Upper lobe of left lung (tissue), 6 donors: ENCODE measurements at places on chromosomes 13 and 19. TPM values are rescaled to one million over a fixed set of nuclear protein-coding genes. Genes with fewer than 3 reads are reported as not detected.
A peak's percentile ranks its signal among the peaks of the same experiment; 100 is the strongest.

GRCh38 chr19:7637374-7638256 is 705 bp downstream of the STXBP2 start:
- H3K27ac ChIP-seq, result peak overlapping the region; percentile 95
- peak overlapping the region; percentile 55 for H3K4me3 ChIP-seq
- DNase-seq, result peak; percentile 88

GRCh38 chr13:29743201-29743786 is 107.1 kb downstream of the UBL3 start:
- H3K27me3 ChIP-seq, result no peaks in the 10 kb centered on the region
- H3K36me3 ChIP-seq, result no peaks in the 10 kb centered on the region
- DNase-seq, result no peak
- H3K4me1 ChIP-seq, result no peaks in the 10 kb centered on the region
- H3K27ac ChIP-seq, result no peak overlapping the region
- H3K4me3 ChIP-seq, result no peak overlapping the region

Gene FXYD7
- not detected for total RNA-seq

Gene STOML3
- total RNA-seq, result 2.7 TPM

DNA sequence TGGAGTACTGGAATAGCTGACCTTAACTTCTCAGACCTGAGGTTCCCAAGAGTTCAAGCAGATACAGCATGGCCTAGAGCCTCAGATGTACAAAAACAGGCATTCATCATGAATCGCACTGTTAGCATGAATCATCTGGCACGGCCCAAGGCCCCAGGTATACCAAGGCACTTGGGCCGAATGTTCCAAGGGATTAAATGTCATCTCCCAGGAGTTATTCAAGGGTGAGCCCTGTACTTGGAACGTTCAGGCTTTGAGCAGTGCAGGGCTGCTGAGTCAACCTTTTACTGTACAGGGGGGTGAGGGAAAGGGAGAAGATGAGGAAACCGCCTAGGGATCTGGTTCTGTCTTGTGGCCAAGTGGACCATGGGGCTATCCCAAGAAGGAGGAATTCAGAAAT is 6.3 kb downstream of the KLK3 start:
- no peaks in the 10 kb centered on the region for H3K4me1 ChIP-seq
- no peak for DNase-seq
- no peak overlapping the region for H3K27ac ChIP-seq

DNA sequence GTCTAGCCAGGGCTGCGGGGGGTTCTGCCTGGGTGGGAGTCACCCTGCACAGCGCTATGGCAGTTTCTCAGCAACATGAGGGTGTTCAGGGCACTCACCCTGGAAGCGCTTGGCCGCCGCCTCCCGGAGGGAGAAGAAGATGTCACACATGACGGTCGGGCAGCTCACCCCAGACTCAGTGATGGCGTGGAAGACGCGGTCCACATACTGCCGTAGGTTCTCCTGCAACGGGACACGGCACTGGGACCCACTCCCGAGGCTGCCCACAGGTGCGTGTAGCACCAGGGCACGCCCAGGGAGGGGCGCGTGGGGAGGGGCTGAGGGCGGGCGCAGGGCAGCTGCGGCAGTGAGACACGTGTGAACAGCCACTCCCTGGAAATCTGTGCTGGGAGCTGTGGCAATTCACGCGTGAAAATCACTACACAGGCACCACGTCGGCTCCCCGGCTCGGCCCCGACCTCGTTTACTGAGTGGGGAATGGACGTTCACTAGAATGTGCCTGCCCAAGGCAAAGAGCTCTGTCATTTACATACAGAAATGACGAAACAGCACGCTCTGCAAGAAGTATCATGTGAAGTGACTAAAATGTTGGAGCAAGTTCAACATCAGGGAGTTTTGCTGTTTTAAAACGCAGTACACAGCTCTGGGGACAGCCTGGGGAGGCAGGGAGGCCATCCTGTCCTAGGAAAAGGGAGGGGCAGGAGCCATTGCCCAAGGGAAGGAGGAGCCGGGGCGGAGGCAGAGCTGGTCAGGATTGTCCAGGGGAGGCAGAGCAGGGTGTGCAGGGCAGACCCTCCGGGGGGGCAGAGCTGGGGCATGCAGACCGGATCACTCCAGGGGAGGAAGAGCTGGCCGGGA is 41.5 kb upstream of the C13orf46 start:
- no peaks in the 10 kb centered on the region for H3K27me3 ChIP-seq
- H3K27ac ChIP-seq, result no peak overlapping the region
- H3K36me3 ChIP-seq, result peaks cover 15% of the 10 kb centered on the region
- H3K4me1 ChIP-seq, result no peaks in the 10 kb centered on the region

DNA sequence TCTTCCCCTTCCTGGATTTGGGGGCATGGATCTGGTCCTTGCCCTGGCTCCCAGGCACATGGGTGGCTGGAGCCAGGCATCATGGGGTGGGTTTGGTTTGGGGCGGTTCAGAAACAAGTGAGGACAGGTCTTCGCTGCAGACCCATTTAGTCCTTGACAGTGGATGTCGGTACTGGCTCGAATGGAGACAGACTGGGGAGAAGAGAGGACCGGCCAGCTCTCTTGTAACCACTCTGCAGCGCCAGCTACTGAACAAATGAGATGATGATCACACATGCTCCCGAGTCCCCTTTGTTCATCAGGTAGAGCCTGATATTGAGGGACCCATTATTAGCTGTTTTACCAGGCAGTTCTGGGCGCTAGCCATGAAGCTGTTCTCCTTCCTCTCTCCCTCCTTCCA is 64.5 kb downstream of the CHST8 start:
- DNase-seq, result no peak
- H3K27me3 ChIP-seq, result no peaks in the 10 kb centered on the region
- H3K36me3 ChIP-seq, result no peaks in the 10 kb centered on the region
- H3K27ac ChIP-seq, result no peak overlapping the region

Gene PLEKHG2
- 34.6 TPM for total RNA-seq

Gene KRTDAP
- total RNA-seq, result not detected

Gene CYP2S1
- total RNA-seq, result 40.6 TPM

DNA sequence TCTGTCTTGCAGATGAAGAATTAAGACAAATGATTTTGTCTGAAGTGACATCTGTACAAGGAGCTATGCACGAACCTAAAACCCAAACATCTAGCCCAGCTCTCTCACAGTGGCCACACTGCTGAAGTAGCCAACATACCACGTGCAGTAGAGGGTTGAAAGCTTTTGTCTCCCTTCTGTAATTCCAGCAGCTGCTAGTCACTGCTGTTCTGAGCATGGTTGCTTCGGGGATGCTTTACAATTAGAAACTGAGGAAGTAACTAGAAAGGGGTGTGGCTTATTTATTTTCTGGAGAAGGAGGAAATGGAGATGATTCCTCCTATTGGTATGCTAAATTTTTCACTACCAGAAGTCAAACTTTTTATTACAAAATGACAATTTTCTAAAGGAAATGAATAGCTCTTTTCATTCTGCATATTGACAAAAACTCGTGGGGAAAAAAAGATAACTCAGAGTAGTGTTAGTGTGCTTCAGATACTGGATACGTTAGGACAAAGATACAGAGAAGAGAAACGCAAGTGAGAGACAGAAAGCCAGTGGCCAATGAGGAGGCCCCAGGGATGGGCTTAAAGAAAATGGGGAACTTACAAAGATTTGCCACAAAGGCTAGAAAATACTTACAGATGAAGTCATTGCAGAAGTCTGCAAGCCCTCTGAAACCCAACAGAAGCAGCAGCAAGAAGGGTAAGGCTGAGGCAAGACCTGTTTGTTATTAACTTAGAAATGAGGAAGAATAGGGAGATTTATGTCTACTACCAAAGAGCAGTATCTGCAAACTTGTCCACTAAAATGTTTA is 192.7 kb upstream of the MIR17HG start:
- no peaks in the 10 kb centered on the region for H3K27me3 ChIP-seq
- H3K27ac ChIP-seq, result peak overlapping the region; percentile 27
- H3K4me3 ChIP-seq, result no peak overlapping the region
- peak; percentile 23 for DNase-seq
- H3K36me3 ChIP-seq, result no peaks in the 10 kb centered on the region

DNA sequence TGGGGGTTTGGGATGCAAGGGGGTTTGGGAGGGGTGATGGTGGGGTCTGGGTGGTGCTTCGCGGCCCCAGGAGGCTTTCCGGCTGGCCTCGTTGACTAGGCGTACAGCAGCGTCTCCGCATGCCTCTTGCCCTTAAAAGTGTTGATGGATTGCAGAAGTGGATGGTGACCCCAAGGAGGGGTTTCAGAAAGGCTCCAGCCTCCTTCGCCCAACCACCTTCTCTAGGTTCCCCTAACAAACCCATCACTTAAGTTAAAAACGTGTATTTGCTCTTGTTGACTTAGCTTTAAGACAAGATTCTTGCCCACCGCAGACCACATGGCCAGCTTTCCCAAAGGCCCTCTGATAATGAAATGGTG is 8.1 kb upstream of the TSHZ3 start:
- DNase-seq, result no peak
- no peak overlapping the region for H3K27ac ChIP-seq
- peaks cover 6% of the 10 kb centered on the region for H3K4me1 ChIP-seq
- no peak overlapping the region for H3K4me3 ChIP-seq

Gene ZNF544
- total RNA-seq, result 12.8 TPM

Gene PEG3
- total RNA-seq, result 2.7 TPM

Gene LILRA1
- total RNA-seq, result 1.00 TPM

DNA sequence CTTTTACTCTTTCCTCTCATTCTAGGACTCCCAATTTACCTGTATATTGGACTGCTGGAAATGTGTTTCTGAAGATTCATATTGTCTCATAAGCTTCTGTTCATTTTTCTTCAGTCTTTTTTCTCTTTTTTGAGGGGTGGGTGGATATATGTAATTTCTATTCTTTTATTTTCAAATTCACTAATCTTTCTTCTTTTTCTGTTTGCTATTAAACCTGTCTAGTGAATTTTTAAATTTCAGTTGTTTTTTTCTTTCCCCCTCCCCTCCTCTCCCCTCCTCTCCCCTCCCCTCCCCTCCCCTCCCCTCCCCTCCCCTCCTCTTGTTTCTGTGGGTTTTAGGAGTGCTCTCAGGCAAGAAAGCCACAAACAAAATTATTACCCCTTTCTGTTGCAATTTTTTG is 16.9 kb upstream of the ZNF527 start:
- H3K4me3 ChIP-seq, result no peak overlapping the region
- no peak overlapping the region for H3K27ac ChIP-seq
- no peaks in the 10 kb centered on the region for H3K4me1 ChIP-seq
- no peaks in the 10 kb centered on the region for H3K27me3 ChIP-seq
- peaks cover 37% of the 10 kb centered on the region for H3K36me3 ChIP-seq
- no peak for DNase-seq

DNA sequence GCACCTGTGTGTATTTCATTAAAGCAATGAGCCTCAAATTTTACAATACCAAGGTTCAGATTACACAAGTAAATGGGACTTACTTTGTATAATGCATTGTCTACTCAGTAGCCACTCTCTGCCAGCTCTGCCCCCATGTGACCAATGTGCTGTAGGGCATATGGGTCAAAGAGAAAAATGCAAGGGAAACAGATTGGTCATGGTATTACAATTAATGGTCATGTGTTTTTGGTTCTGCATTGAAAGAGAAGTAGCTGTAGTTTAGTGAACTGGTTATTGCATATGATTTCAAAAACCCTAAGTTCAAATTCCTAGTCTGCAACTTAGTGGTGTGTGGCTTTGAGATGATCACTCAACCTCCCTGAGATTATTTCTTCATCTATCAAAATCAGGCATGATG is 545.4 kb downstream of the SUCLA2 start:
- no peak overlapping the region for H3K27ac ChIP-seq
- DNase-seq, result peak; percentile 33
- no peaks in the 10 kb centered on the region for H3K27me3 ChIP-seq
- H3K4me3 ChIP-seq, result no peak overlapping the region

GRCh38 chr13:75618308-75618707 is 17.8 kb upstream of the LMO7 start:
- peaks cover 2% of the 10 kb centered on the region for H3K36me3 ChIP-seq
- H3K27me3 ChIP-seq, result no peaks in the 10 kb centered on the region
- H3K4me1 ChIP-seq, result no peaks in the 10 kb centered on the region
- no peak for DNase-seq

- H3K27ac ChIP-seq, result no peak overlapping the region
- no peak overlapping the region for H3K4me3 ChIP-seq
- H3K4me1 ChIP-seq, result no peaks in the 10 kb centered on the region
- no peaks in the 10 kb centered on the region for H3K36me3 ChIP-seq
- H3K27me3 ChIP-seq, result no peaks in the 10 kb centered on the region
- no peak for DNase-seq
Measured at GRCh38 chr13:65966991-65967451, 1263.1 kb downstream of the PCDH9 start.

Gene CEACAM4
- total RNA-seq, result 4.4 TPM

DNA sequence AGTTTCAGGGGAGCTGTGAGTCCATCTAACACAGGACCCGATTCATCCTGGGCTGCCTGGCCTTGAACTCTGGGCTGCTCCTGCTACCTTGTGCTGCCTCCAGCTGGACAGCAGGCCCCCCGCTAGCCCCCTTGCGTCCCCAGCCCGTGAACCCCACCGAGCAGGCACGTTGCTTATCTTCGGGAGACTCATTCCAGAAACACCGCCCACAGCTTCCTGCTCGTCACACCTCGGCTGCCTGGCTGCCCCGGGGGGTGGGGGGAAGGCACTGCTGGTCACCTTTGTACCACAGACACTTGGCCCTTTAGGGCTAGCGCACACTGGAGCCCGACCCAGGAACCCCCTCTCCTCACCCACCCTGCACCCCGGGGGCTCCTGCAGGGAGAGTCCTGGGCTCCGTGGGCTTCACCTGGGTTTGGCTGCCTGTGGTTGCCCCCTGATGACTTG is 48.1 kb downstream of the CRTC1 start:
- H3K4me3 ChIP-seq, result no peak overlapping the region
- no peaks in the 10 kb centered on the region for H3K27me3 ChIP-seq
- H3K27ac ChIP-seq, result no peak overlapping the region
- H3K4me1 ChIP-seq, result no peaks in the 10 kb centered on the region

Gene FSD1
- 0.54 TPM for total RNA-seq

- no peak overlapping the region for H3K27ac ChIP-seq
- H3K4me3 ChIP-seq, result no peak overlapping the region
- no peak for DNase-seq
- H3K27me3 ChIP-seq, result no peaks in the 10 kb centered on the region
- H3K36me3 ChIP-seq, result no peaks in the 10 kb centered on the region
Measured at GRCh38 chr13:31625115-31625514, 114.2 kb upstream of the RXFP2 start.

Gene SLC8A2
- 0.64 TPM for total RNA-seq

DNA sequence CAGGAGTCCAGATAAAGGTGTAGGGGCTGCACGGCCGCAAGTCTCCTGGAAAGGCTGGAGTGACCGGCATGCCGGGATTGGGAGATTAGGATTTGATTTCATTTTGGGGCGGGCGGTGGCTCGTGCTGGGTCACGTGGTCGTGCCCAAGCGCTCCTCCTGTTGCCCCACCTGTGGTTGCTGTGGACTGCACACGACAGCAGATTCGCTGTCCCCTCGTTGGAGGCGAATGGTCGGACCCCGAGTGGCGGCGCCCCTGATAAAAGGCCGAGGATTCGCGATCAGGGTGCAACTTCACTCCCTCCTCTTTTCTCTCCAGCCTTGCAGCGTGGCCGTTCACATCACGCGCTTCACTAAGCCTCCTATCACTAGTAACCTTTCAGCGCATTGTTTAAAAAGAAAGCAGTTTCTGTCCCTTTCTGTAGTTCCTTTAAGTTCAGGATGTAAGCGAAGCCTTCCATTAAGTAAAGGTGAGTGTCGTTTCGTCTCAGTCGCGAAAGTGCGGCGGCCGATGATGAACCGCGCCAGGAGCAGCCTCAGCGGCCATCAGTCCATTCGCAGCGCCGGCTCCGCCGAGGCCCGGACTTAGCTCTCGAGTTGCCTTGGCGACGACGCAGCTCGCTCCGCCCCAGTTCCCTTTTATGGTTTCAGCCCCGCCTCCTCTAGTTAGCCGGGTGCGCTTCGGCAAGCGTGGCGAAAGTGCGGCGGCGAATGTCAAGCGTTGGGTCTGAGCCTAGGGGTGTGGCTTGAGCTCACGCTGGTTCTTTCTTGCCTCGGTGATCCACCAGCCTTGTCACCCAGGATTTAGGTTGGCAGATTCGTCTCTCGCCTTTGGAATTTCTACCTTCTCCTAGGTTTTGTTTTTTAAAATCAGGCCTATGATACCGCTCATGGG is 1.7 kb upstream of the PPP1R37 start:
- peaks cover 20% of the 10 kb centered on the region for H3K36me3 ChIP-seq
- H3K27me3 ChIP-seq, result no peaks in the 10 kb centered on the region
- H3K4me1 ChIP-seq, result peaks cover 35% of the 10 kb centered on the region

Gene PRR22
- total RNA-seq, result 1.8 TPM

Gene PDX1
- not detected for total RNA-seq
